ENCODE measurements at places on chromosomes 6 and 20. TPM values are rescaled to one million over a fixed set of nuclear protein-coding genes. Genes with fewer than 3 reads are reported as not detected.

DNA sequence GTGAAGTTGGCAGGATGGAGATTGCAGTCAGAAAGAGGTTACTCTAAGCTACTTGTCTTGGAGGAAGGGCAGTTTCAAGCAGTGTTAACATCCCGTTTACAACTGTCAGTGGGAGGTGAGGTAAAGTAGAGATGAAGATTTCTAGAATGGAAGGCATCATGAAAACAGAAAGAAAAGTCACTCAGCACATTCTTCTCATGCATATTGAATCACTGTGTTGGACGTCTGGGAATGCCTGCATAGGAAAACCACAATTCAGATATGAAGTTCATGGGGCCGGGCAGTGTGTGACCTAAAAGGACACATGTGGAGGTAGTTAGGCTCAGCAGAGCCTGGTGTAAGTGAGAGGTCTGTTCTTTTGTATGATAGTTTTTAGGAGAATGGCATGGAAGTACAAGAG lies 73.5 kb upstream of the LAMP5 start:
- DNase-seq, result no peak
- peaks cover 3% of the 10 kb centered on the region for H3K27me3 ChIP-seq
- no peak overlapping the region for H3K27ac ChIP-seq
- no peaks in the 10 kb centered on the region for H3K4me1 ChIP-seq
- no peak overlapping the region for H3K4me3 ChIP-seq

GRCh38 chr20:6395695-6396094 lies 272.9 kb upstream of the FERMT1 start:
- H3K27me3 ChIP-seq, result no peaks in the 10 kb centered on the region
- DNase-seq, result no peak
- H3K27ac ChIP-seq, result no peak overlapping the region
- H3K4me3 ChIP-seq, result no peak overlapping the region
- no peaks in the 10 kb centered on the region for H3K36me3 ChIP-seq
- H3K4me1 ChIP-seq, result no peaks in the 10 kb centered on the region

DNA sequence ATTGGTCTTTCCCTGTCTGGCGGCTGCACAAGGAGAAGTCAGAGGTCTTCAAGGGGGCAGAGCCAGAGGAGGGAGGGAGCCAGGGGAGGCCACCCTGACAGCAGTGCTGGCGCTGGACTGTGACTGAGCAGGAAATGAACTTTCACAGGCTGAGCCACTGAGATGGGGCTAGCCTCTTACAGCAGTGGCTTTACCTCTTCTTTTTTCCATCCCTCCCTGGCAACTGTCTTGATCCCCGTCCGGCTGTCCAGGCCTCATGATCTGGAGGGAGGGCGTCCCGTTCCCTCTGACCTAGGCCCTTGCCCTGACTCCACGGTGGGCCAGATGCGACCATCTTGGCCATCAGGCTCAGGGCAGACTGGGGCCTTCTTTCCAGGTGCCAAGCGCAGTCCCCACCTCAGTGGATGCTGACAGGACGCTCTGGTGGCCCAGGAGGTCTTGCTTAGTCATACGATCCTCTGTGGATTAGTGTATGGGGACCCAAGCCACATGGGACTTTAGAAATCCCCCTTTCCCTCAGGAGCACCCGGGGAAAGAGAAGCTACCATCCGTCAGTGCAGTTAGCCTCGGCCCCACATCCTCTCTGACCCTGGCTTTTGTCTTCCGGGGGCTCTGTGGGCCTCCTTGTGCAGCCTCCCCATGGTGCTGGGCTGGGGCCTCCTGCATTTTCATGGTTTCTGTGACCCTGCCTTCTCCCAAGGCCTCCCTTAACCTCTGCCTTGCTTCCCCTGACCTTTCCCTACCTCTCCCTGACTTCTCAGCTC lies 57.4 kb upstream of the CCDC167 start:
- no peaks in the 10 kb centered on the region for H3K36me3 ChIP-seq
- H3K27ac ChIP-seq, result no peak overlapping the region
- H3K27me3 ChIP-seq, result no peaks in the 10 kb centered on the region
- H3K4me3 ChIP-seq, result no peak overlapping the region
- peaks cover 44% of the 10 kb centered on the region for H3K4me1 ChIP-seq

GRCh38 chr20:59438201-59438600 lies 137.8 kb downstream of the EDN3 start:
- no peak overlapping the region for H3K4me3 ChIP-seq
- no peaks in the 10 kb centered on the region for H3K36me3 ChIP-seq
- H3K27me3 ChIP-seq, result 0 out of 2 replicates have a peak, but pooled peaks cover 2% of the 10 kb centered on the region

Gene BTNL2
- total RNA-seq, result not detected

Gene CALHM4
- total RNA-seq, result not detected

- no peak overlapping the region for H3K4me3 ChIP-seq
- DNase-seq, result no peak
- no peaks in the 10 kb centered on the region for H3K36me3 ChIP-seq
Measured at GRCh38 chr6:140684776-140685550, 1310.5 kb upstream of the CITED2 start.

DNA sequence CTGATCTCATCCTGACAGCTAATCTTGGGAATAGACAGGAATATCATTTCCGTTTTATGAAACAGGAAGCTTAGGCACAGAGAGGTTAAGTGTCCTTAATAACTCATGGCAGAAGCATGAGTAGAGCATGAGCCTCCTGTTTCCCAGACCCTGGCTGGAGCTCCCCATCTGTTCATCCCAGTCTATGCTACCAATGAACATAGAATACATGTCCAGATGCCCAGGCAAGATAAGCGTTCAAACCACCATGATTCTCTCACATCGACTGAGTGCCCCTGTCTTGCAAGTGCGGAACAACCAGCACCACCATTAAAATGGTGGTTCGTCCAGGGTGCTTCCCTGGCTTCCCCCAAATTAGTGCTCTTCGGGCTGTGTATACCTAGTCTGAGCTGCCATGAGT lies 217.1 kb downstream of the FARS2 start:
- H3K27me3 ChIP-seq, result no peaks in the 10 kb centered on the region
- no peak overlapping the region for H3K4me3 ChIP-seq
- no peaks in the 10 kb centered on the region for H3K36me3 ChIP-seq
- DNase-seq, result no peak

- no peak for DNase-seq
- H3K36me3 ChIP-seq, result no peaks in the 10 kb centered on the region
- H3K4me3 ChIP-seq, result no peak overlapping the region
- no peaks in the 10 kb centered on the region for H3K27me3 ChIP-seq
- H3K27ac ChIP-seq, result no peak overlapping the region
- no peaks in the 10 kb centered on the region for H3K4me1 ChIP-seq
Measured at GRCh38 chr6:16518265-16518664, 243.0 kb downstream of the ATXN1 start.

Gene GPR63
- not detected for total RNA-seq

- no peak for DNase-seq
- H3K4me1 ChIP-seq, result no peaks in the 10 kb centered on the region
- H3K27ac ChIP-seq, result no peak overlapping the region
- H3K4me3 ChIP-seq, result no peak overlapping the region
Measured at GRCh38 chr20:30816182-30816645, 441.2 kb upstream of the DEFB115 start.

GRCh38 chr6:7148100-7148822 lies 40.5 kb downstream of the RREB1 start:
- H3K4me3 ChIP-seq, result no peak overlapping the region
- H3K4me1 ChIP-seq, result peaks cover 12% of the 10 kb centered on the region
- no peak for DNase-seq
- H3K36me3 ChIP-seq, result no peaks in the 10 kb centered on the region
- no peak overlapping the region for H3K27ac ChIP-seq

DNA sequence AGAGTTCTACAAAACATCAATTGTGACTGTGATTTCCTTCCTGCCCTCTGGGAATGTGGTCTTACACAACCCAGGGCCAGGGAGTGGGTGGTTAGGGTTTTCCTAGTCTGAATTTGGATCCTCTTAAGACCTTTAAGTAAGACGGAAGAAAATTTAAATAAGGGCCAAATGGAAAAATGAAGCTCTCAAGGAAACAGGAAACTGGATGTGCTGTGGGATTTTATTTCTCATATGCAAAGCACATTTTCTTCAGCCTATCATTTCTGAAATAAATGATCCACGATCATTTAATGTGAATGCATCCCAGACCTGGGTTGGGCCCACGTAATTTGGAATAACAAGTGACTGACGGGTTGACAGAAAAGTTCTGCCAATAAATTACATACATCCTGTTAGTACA lies 243.6 kb downstream of the CLIC5 start:
- H3K27me3 ChIP-seq, result no peaks in the 10 kb centered on the region
- H3K36me3 ChIP-seq, result no peaks in the 10 kb centered on the region
- no peaks in the 10 kb centered on the region for H3K4me1 ChIP-seq
- no peak overlapping the region for H3K27ac ChIP-seq

DNA sequence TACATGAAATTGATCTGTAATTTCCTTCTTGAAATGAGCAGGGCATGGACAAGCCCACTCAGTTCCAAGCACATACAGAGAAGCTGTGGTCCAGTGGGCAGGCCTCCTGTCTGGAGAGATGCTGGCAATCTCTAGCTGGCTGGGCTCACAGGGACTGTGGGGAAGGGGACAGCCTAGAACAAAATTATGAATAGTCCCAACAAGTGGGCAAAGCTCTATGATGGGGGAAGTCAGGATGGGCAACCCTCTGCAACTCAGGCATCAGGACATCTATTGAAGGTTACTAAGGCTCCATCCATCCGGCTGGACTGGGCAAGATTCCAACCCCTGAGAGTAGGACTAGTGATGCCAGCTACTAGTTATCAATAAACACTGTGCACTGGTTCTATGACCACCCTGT lies 40.9 kb downstream of the TRERF1 start:
- peaks cover 71% of the 10 kb centered on the region for H3K4me1 ChIP-seq
- H3K4me3 ChIP-seq, result no peak overlapping the region
- no peaks in the 10 kb centered on the region for H3K36me3 ChIP-seq
- H3K27me3 ChIP-seq, result no peaks in the 10 kb centered on the region

GRCh38 chr20:20782755-20783154 lies 70.3 kb upstream of the RALGAPA2 start:
- DNase-seq, result no peak
- peaks cover 41% of the 10 kb centered on the region for H3K4me1 ChIP-seq
- peaks cover 3% of the 10 kb centered on the region for H3K36me3 ChIP-seq
- no peak overlapping the region for H3K27ac ChIP-seq
- no peaks in the 10 kb centered on the region for H3K27me3 ChIP-seq
- no peak overlapping the region for H3K4me3 ChIP-seq

Gene ULBP2
- total RNA-seq, result 0.76 TPM

- H3K36me3 ChIP-seq, result no peaks in the 10 kb centered on the region
- H3K27ac ChIP-seq, result no peak overlapping the region
- DNase-seq, result no peak
- H3K27me3 ChIP-seq, result no peaks in the 10 kb centered on the region
Measured at GRCh38 chr6:159422041-159422984, 253.1 kb downstream of the FNDC1 start.

Gene RAET1L
- total RNA-seq, result not detected

- H3K27me3 ChIP-seq, result no peaks in the 10 kb centered on the region
- no peak for DNase-seq
- no peak overlapping the region for H3K4me3 ChIP-seq
- no peaks in the 10 kb centered on the region for H3K36me3 ChIP-seq
Measured at GRCh38 chr20:54042021-54042420, 28.4 kb downstream of the BCAS1 start.

DNA sequence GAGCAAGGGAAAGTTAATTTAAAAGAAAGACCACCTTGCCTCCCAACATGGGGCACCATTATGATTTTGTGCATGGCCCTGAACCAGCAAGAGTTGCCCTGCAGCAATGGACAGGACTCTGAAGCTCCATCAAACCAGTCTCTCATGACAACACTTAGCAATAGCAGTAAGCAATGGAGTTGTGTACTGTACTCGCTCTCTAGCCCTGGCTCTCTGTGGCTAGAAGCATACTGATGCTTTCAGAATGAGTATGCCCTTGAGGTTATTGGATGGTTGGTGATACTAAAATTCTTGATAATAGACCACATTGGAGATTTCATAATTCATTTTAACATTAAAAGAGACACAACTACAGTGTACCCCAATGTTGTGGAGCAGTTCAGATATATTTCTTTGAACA lies 23.2 kb upstream of the LMBRD1 start:
- no peaks in the 10 kb centered on the region for H3K27me3 ChIP-seq
- no peak overlapping the region for H3K4me3 ChIP-seq
- DNase-seq, result no peak
- H3K27ac ChIP-seq, result no peak overlapping the region

DNA sequence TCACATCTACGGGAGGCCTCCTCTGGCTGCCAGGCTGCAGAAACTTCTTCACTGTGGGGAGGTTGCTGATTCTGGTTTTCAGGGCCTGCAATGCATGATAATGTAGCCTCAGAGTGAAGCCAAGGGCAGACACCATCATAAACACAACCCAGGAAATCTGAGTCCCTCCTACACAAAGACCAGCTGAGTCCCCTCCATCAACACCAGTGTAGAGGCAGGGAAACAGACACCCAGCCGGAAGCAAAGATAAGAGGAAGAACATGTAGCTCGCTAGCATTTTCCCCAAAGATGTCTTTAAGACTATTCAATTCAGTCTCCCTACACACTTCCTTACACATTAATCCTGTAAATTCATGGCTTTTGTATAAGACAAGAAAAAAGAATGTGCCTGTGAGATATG lies 23.6 kb downstream of the GSTA2 start:
- no peak for DNase-seq
- H3K27ac ChIP-seq, result no peak overlapping the region
- H3K36me3 ChIP-seq, result no peaks in the 10 kb centered on the region

GRCh38 chr6:135047336-135047735 lies 7.3 kb downstream of the HBS1L start:
- no peak for DNase-seq
- H3K36me3 ChIP-seq, result peaks cover 37% of the 10 kb centered on the region
- H3K27ac ChIP-seq, result no peak overlapping the region

DNA sequence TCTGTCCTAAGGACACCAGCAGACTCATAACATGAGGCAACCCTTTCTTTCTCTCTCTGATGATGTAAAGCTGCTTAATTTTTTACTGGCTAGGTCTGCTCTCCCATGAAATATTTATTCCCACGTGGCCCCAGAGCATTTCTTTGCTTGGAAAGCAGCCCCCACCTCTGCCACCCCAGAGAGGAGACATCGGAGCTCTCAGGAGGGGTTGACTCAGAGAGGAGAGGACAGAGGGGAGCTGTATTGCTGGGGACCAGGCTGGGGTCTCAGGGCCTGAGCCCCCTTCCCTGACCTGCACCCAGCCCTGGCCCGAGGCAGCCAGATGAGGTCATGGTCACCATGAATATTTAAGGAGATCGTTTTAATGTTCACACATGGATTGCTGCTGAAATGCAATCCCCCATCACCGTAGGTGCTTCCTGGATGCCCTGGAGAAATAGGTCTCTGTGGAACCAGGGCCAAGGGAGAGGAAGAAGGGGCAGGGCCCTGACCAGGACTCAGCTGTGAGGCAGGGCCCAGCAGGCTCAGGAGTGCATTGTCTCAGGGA lies 117.5 kb downstream of the DLL1 start:
- H3K27ac ChIP-seq, result no peak overlapping the region
- no peaks in the 10 kb centered on the region for H3K4me1 ChIP-seq
- H3K4me3 ChIP-seq, result no peak overlapping the region
- no peaks in the 10 kb centered on the region for H3K36me3 ChIP-seq
- H3K27me3 ChIP-seq, result no peaks in the 10 kb centered on the region
- peak; percentile 19 for DNase-seq

Gene OPN5
- total RNA-seq, result not detected

Gene ADGRF5
- not detected for total RNA-seq

- H3K4me3 ChIP-seq, result no peak overlapping the region
- no peaks in the 10 kb centered on the region for H3K27me3 ChIP-seq
- H3K36me3 ChIP-seq, result no peaks in the 10 kb centered on the region
Measured at GRCh38 chr6:81789291-81789690, 36.8 kb upstream of the TENT5A start.

Gene TUBB1
- total RNA-seq, result not detected

- H3K4me3 ChIP-seq, result no peak overlapping the region
- no peaks in the 10 kb centered on the region for H3K4me1 ChIP-seq
- H3K36me3 ChIP-seq, result no peaks in the 10 kb centered on the region
- H3K27me3 ChIP-seq, result no peaks in the 10 kb centered on the region
- DNase-seq, result no peak
Measured at GRCh38 chr6:37910998-37911397, 91.5 kb downstream of the ZFAND3 start.

Measured in Karpas-422 (cell line).